ENCODE measurements at places on chromosomes 5 and 9. TPM values are rescaled to one million over a fixed set of nuclear protein-coding genes. Genes with fewer than 3 reads are reported as not detected.
A peak's percentile ranks its signal among the peaks of the same experiment; 100 is the strongest.

DNA sequence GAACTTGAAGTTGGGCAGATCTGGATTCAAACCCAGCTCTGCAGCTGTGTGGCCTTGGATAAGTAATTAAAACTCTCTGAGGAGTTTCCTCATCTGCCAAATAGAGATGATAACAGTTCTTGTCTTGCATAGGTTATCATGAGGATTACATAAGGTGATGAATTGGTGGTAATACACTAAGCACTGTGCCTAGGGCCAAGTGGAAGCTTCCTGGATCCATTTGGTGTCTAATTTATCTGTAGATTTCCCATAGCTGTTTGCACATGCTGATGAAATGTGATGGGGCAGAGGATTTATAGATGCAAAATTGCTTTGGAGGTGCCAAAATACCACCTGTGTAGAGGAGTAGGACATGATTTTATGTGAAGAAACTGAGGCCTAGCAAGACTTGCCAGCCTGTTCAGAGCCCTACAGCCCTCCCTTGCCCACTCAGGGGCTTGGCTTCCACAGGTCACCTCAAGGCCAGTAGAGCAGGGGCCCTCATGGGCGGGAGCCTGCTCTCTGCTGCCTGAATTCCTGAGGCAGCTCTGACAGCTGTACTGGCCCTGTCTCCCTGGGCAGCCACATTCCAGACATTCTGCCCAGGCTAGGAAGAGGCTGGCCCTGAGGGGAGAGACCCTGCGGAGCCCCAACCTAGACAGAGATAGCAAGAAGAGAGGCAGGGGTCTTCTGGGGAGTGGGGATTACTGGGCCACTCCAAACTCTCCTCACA, 5.9 kb upstream of the FAT2 start:
- no peaks in the 10 kb centered on the region for H3K4me1 ChIP-seq
- H3K4me3 ChIP-seq = no peak overlapping the region
- H3K27me3 ChIP-seq = no peaks in the 10 kb centered on the region
- H3K27ac ChIP-seq = no peak overlapping the region

DNA sequence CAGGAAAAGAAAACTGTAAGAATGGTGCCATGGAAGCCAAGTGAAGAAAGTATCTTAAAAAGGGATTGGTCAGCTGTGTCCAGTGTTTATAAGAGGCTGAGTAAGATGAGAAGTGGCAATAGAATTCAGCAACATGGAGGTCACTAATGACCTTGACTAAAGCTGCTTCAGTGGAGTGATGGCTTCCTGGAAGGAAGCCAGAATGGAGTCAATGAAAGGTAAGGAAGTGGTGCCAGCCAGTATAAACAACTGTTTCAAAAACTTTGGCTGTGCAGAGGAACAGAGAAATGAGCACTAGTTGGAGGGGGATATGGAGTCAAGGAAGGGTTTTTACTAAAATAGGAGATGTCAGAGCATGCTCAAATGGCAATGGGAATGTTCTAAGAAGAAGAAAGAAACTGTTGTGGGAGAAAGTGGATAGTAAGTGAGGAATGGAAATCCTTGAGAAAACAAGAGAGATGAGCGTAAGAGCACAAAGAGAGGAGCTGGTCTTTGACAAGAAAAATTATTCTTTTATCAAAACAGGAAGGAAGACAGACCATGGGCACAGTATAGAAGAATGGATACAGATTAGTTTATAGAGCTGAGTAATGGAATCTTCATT, 11.1 kb upstream of the NRG2 start:
- no peaks in the 10 kb centered on the region for H3K27me3 ChIP-seq
- no peak for DNase-seq
- H3K27ac ChIP-seq = no peak overlapping the region
- H3K4me3 ChIP-seq = no peak overlapping the region

- no peak overlapping the region for H3K4me3 ChIP-seq
- H3K27me3 ChIP-seq = no peaks in the 10 kb centered on the region
- H3K4me1 ChIP-seq = no peaks in the 10 kb centered on the region
- no peaks in the 10 kb centered on the region for H3K36me3 ChIP-seq
Measured at GRCh38 chr5:170536525-170536924, 32.7 kb downstream of the KCNIP1 start.

- H3K27me3 ChIP-seq = no peaks in the 10 kb centered on the region
- H3K4me1 ChIP-seq = peaks cover 10% of the 10 kb centered on the region
- H3K36me3 ChIP-seq = no peaks in the 10 kb centered on the region
- H3K27ac ChIP-seq = no peak overlapping the region
- H3K4me3 ChIP-seq = no peak overlapping the region
- DNase-seq = peak; percentile 41
Measured at GRCh38 chr5:149317281-149318048, 27.8 kb upstream of the GRPEL2 start.

DNA sequence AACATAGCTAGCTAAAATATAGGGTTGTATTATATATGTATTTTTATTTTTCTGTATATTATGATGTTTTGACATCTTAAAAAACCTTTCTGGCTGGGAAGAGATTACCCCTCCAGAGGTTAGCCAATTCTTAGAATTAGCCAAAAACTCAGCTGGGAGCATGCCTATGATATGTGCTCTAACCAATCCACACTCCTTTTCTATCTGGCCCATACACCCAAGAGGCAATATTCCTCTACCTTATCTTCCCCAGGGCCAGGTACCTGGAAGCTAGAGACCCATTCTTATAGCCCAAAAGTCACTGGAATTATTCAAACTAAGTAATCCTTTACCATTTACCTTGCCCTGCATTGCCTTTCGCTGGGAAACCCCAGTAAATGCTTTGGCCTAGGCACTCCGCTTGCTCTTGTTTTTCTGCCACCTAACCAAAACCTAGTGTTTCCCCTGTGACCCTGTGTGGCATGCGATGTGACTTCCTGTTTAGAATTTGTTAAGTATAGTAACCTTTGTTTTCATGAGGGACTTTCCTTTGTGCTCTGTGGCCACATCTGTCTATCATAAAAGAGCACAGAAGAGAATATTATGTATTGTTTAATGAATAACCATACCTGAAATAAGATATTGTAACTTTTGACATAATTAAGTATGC, 37.4 kb downstream of the CSNK1G3 start:
- no peaks in the 10 kb centered on the region for H3K36me3 ChIP-seq
- H3K4me1 ChIP-seq = no peaks in the 10 kb centered on the region
- H3K4me3 ChIP-seq = no peak overlapping the region
- peak; percentile 25 for DNase-seq
- no peaks in the 10 kb centered on the region for H3K27me3 ChIP-seq

DNA sequence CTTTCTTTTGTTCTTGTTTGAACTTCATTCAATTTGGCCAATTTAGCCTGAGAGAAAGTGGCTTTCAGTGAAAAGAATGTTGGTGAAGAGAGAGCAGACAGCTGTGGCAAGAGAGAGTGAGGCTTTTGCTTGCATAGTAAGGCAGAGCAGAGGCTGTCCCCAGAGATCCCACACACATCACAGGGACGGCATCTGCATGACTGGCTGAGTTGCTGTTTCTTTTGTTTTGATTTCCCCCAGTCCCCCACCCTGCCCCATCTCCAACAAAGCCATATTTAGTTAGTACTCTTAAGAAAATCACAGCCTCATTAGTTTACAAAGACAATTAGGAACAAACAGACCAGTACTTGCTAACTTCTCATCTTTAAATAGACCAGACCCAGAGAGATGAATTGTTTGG, 363.9 kb upstream of the SEMA6A start:
- no peaks in the 10 kb centered on the region for H3K27me3 ChIP-seq
- DNase-seq = no peak
- H3K27ac ChIP-seq = no peak overlapping the region
- H3K36me3 ChIP-seq = no peaks in the 10 kb centered on the region
- no peaks in the 10 kb centered on the region for H3K4me1 ChIP-seq
- H3K4me3 ChIP-seq = no peak overlapping the region

Gene DBH
- total RNA-seq = not detected

Measured in colonic mucosa (tissue), 4 donors.